ENCODE measurements at places on chromosomes 16 and 17. TPM values are rescaled to one million over a fixed set of nuclear protein-coding genes. Genes with fewer than 3 reads are reported as not detected.

The WNK4 gene
- total RNA-seq = 0.25 TPM

The ACSM3 gene
- 0.18 TPM for total RNA-seq

The IRX5 gene
- total RNA-seq = 6.7 TPM

The TIGD7 gene
- 2.1 TPM for total RNA-seq

The WFIKKN1 gene
- total RNA-seq = 0.41 TPM

The CPHXL2 gene
- total RNA-seq = not detected

The TP53TG3F gene
- total RNA-seq = not detected

The SRCIN1 gene
- not detected for total RNA-seq

GRCh38 chr17:4124999-4125398 is 17.8 kb downstream of the ZZEF1 start:
- H3K27ac ChIP-seq = no peak overlapping the region
- DNase-seq = no peak
- H3K36me3 ChIP-seq = peaks cover 20% of the 10 kb centered on the region
- H3K4me1 ChIP-seq = no peaks in the 10 kb centered on the region

GRCh38 chr16:23229714-23230113 is 47.2 kb downstream of the SCNN1G start:
- DNase-seq = no peak
- no peaks in the 10 kb centered on the region for H3K4me1 ChIP-seq

DNA sequence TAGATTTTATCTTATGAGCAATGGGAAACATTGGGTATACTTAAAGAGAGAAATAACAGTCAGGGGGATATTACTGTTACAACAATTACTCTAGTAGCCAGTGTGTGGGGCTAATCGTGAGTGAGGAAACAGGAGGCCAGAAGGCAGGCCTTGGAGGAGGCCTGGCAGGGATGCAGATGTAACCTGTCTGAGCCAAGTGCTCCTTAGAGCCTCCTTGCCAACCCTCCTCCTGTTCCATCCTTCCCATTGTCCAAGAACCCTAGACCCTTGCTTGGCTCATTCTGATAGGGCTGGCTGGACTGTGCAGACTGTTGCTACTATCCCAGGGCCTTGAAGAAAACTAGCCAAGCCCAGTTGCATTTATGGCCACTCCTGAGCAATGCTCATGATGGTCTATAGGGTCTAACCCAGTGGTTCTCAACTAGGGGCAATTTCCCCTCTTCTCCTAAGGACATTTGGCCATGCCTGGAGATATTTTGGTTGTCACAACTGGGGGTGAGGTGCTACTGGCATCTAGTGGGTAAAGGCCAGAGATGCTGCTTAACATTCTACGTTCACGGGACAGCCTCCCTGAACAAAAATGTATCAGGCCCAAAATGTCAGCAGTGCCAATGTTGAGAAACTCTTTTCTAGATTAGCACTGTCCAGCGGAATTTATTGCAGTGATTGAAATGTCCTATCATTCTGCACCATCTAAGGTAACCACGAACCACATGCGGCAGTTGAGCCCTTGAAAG is 24.4 kb upstream of the WSCD1 start:
- H3K4me1 ChIP-seq = peaks cover 8% of the 10 kb centered on the region
- no peaks in the 10 kb centered on the region for H3K27me3 ChIP-seq
- H3K4me3 ChIP-seq = no peak overlapping the region
- DNase-seq = no peak
- no peaks in the 10 kb centered on the region for H3K36me3 ChIP-seq

- no peaks in the 10 kb centered on the region for H3K4me1 ChIP-seq
- no peaks in the 10 kb centered on the region for H3K27me3 ChIP-seq
- no peak overlapping the region for H3K4me3 ChIP-seq
- no peak for DNase-seq
Measured at GRCh38 chr17:7668482-7668881, 17.8 kb downstream of the ATP1B2 start.

- H3K4me1 ChIP-seq = no peaks in the 10 kb centered on the region
- H3K27ac ChIP-seq = no peak overlapping the region
- H3K4me3 ChIP-seq = no peak overlapping the region
- DNase-seq = no peak
- no peaks in the 10 kb centered on the region for H3K27me3 ChIP-seq
Measured at GRCh38 chr16:82874672-82875071, 247.9 kb downstream of the CDH13 start.

All from SJSA1 (cell line).